ENCODE measurements at places on chromosomes 2 and 18.

DNA sequence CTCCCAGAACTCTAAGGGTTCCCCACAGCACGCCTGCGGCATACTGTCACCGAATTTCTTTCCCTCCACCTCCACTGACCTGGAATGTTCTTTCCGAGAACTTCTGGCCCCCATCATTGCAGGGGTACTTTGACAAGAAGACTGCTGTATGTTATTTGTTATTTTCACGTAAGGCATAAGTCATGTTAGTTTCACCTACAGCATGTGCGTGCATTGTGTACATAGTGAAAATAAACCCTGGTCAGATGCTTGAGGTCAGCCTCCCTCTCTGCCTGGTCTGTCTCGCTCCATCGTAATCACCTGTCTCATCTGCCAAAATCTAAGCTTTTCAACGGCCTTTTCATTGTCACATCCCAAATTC, 4.1 kb downstream of the ABCG8 start:
- no peak for DNase-seq

GRCh38 chr2:196609806-196610205, 29.7 kb upstream of the CCDC150 start:
- DNase-seq, result no peak

DNA sequence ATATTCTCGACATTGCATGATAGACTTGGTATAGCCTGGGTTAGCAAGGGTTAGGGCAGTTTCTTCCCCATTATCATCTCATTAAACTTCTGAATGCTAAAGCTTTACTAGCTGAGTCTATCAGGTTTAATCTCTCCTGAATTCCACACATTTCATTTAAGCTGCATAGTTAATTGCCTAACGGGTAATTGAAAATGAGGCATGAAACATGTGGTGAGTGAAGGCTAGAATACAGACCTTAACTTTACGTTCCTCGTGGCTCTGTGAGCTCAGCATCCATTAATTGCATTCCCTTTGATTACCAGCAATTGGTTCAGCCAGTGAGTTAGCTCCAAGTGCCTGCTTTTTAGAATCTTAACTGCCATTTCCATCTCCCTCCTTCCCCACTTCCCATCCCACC, 126.5 kb upstream of the MEX3C start:
- no peak for DNase-seq

- DNase-seq, result no peak
Measured at GRCh38 chr2:154527962-154528361, 170.5 kb upstream of the KCNJ3 start.

- no peak for DNase-seq
Measured at GRCh38 chr2:215328066-215328465, 16.2 kb downstream of the ATIC start.

- DNase-seq, result no peak
Measured at GRCh38 chr18:62812242-62812641, 96.9 kb downstream of the PHLPP1 start.

GRCh38 chr18:48680339-48681250, 141.8 kb downstream of the CTIF start:
- DNase-seq, result no peak

- no peak for DNase-seq
Measured at GRCh38 chr2:121185571-121186074, 99.4 kb downstream of the TFCP2L1 start.

DNA sequence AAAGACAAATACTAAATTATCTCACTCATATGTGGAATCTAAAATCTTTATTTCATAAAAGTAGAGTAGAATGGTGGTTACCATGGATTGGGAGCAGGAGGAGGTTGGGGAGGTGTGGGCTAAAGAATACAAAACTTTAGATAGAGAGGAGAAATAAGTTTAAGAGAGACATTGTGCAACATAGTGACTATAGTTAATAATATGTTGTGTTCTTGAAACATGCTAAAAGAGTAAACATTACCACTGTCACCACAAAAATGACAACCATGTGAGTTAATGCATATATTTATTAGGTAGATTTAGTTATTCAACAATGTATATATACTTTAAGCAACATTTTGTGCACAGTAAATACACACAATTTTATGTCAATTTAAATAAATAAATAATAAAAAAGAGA, 128.5 kb upstream of the COL3A1 start:
- no peak for DNase-seq

DNA sequence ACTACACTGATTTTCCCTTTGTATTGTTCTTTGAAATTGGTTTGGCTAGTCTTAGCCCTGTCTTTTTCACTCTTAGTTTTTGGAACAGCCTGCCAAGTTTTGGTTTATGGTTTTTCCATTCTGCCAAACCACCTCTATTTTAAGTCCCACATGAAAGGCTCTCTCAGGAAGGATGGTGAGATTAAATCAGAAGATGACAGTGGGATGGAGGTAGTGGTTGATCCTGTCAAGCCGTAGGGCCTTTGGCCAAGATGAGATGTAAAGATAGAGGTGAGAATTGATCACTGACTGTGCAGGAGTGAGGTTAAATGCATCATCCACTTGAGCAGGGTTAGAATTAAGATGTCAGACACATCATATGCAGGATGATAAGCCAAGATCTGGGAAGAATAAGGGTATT, 948.5 kb downstream of the SLC4A3 start:
- no peak for DNase-seq

GRCh38 chr2:144280009-144280408, 239.9 kb downstream of the ZEB2 start:
- DNase-seq, result no peak

DNA sequence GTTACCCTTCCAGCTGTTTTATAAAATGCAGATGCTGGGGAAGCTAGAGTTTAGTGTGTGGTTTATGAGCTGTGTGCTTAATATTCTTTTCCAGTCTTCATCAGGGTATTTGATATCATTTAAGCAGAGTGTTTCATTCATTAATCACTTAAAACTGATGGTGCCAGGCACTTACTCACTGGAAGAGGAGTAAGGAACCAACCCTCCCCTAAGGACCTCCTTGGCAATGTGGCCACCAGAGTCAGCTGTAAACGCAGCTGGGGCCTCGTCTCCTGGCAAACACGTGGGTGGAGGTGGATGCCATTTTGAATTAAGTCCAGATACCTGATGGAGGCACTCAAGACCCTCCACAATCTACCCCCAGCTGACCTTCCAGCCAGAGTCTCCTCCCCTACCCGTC, 331.6 kb downstream of the CLIP4 start:
- DNase-seq, result no peak

DNA sequence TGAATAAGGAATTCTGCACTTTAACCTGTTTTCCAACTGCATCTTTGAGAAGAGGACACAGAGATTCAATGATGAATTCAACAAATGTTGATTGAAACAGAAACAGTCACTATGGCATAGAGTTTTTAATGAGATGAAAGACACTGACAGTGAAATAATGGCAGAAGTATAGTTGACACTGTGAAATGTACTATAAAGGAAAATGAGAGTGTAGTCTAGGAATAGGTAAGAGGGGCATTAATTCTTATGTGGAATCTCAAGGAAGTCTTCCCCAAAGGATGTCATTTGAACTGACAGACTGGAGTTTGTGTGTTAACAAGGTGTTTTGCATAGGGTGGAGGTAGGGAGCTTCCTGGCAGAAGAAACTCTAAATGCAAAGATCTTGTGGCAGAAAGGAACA, 566.2 kb downstream of the TDRD15 start:
- no peak for DNase-seq

- no peak for DNase-seq
Measured at GRCh38 chr2:25131567-25132298, 36.6 kb downstream of the POMC start.

DNA sequence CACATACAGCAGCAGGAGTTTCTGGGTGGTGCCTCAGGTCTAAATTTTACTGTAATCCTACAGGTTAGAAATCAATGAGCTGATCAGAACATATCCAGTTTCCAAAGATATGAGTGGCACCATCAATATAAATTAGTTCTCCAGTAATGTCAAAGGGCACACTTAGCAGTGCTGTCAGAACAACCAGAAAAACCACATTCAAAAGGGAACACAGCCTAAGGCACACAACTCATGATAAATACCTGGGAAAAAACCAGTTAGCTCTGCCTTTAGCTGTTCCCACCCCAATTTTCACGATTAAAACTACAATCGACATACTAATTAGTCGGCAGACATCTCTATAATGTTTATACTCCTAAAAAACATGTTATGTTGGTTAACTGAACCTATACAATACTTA, 31.5 kb downstream of the ATP8B1 start:
- DNase-seq, result no peak

- no peak for DNase-seq
Measured at GRCh38 chr18:44409071-44409470, 271.6 kb upstream of the SETBP1 start.

GRCh38 chr18:36017232-36017631, 44.8 kb downstream of the RMP24 start:
- DNase-seq, result no peak

GRCh38 chr2:28666496-28667184, 85.0 kb upstream of the PPP1CB start:
- DNase-seq, result no peak

GRCh38 chr2:102473020-102473419, at the start of gene SLC9A4:
SLC9A4 (plus strand) TSS chr2:102473226; CDS start chr2:102473760, 534 bp downstream.
- peak; percentile 21 for DNase-seq

DNA sequence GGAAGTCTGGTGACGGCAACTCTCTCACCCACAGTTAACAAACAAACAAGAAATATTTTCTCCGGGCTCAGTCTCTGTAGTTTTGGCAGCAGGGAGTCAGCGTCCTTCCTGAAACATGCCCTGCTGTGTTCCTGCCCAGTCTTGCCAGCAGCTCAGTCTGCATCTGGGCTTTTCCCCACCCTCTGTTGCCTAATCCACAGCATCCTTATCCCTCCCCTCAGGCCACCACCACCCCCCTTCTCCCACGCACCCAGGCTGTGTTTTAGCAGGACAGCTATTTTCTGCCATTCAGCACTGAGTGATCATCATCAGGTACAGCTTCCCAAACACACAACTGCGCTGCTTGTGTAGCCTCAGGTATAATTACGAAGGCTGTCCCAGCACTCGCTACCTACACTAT, 168.2 kb downstream of the DPP10 start:
- DNase-seq, result no peak

GRCh38 chr2:44772131-44772530, 169.4 kb upstream of the SIX3 start:
- no peak for DNase-seq

GRCh38 chr2:8609357-8609811, 72.5 kb upstream of the ID2 start:
- no peak for DNase-seq

GRCh38 chr2:193929131-193929530, 1727.9 kb upstream of the SLC39A10 start:
- DNase-seq, result no peak

DNA sequence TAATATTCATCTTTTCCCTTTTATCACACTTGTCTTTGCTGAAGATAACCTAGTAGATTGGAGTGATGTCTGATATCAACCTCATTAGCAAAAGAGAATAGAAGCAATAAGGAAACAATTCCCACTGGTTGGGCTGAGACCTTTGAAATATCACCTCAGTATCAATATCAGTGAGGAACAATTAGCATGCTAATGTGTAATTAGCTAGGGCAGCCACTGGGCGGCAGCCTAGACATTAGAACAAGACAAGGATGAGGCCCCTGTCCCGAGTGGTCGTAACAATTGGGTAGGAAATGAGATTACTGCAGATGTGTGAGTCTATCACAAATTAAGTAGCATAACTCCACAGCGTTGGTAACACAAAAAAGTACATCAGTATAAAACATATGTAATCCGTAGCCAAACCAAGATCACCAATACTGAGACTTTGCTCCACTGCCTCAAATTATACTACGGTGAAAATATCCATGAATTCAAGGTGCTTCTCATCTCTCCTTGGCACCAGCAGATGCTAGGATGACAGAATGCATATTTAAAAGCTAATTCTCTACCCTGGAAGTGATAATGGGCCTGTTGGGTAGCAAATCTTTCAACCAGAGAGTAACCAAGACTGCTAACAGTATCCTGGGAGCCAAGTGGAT, 99.1 kb downstream of the ALPK2 start:
- DNase-seq, result peak; percentile 78

DNA sequence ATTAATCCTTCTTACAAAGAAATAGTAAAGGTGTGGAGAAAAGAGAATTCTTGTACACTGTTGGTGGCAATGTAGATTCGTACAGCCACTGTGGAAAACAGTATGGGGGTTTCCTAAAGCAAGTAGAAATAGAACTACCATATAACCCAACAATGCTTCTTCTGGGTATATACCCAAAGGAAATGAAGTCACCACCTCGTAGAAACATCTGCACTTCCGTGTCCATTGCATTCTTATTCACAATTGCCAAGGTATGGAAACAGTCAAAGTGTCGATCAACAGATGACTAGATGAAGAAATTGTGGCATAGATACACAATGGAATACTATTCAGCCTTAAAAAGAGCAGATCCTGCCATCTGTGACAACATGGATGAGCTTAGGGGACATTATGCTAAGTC, 93.4 kb upstream of the TGIF1 start:
- DNase-seq, result no peak

DNA sequence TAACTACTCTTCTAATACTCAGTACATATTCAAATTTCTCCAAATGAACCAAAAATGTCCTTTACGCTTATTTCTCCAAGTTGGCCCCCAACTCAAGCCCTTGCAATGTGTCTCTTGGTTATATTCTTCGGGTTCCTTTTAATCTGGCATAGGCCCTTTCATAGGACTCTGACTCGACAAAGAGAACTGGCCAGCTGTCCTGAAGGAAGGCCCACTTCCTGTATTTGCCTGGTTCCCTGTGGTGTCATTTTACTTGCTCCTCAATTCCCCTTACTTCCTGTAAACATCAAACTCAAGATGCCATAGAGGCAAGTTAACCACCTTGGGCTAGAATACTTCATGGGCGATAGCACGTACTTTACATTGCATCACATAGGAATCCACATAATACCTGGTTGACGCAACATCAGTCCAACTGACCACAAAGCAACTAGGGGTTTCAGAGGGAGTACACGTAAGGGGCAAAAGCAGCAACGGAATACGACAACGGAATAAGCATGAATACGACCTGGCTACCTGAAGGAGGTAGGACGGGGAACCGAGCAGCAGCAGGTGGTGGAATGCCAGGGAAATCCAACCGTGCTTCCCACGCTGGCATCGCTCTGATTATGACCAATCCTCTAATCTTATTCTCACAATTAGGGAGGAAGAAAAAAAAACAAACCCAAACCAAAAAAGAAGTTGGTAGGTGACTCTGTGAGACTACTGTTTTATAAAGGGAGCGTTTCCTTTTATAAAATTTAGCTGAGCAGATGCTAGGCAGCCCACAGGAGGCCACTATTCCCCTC, 823 bp upstream of the GORASP2 start:
- DNase-seq, result peak; percentile 6

- DNase-seq, result no peak
Measured at GRCh38 chr2:215280326-215280725, 31.5 kb upstream of the ATIC start.

DNA sequence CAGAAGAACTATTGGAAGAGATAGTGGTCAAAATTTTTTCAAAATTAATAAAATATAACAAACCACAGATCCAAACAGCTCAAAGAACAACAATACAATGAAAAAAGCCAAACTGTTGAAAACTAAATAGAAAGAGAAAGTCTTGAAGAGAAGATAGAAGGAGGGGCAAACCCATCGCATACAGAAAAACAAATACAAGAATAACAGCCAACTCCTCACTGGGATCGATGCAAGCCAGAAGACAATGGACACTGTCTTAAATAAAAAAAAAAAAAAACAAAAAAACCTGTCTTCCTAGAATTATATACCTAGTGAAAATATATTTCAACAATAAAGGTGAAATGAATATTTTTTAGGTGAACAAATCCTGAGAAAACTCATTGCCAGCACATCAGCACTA, 34.1 kb upstream of the ARHGAP25 start:
- DNase-seq, result no peak

GRCh38 chr2:16960579-16960978, 294.9 kb upstream of the CYRIA start:
- DNase-seq, result no peak

GRCh38 chr2:230152334-230152733, 67.5 kb downstream of the SP110 start:
- no peak for DNase-seq

- no peak for DNase-seq
Measured at GRCh38 chr18:27301615-27302378, 116.7 kb upstream of the CHST9 start.
